Lower lobe of right lung (tissue), 2 donors: ENCODE measurements at places on chromosomes 1 and 21. TPM values are rescaled to one million over a fixed set of nuclear protein-coding genes. Genes with fewer than 3 reads are reported as not detected.

Gene OR2G2
- total RNA-seq, result not detected

Gene FMOD
- total RNA-seq, result 28.9 TPM

Gene RGSL1
- not detected for total RNA-seq

Gene SYT14
- not detected for total RNA-seq

Gene TNFAIP8L2
- total RNA-seq, result 17.8 TPM

DNA sequence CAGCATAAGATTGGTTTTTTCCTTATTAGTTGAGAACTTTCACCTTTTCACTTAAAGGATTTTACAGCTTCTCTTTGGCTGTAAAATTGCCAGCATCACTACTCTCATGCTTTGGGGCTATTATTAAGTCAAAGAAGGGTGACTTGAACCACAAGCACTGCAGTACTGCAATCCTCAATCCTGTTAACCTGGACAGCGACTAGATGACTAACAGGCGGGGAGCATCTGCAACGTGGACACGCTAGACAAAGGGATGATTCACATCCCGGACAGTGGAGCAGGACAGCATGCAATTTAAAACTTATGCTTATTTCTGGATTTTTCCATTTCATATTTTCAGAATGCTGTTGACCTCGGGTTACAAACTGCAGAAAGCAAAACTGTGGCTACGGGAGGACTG lies 8.1 kb downstream of the ARV1 start:
- DNase-seq, result no peak

DNA sequence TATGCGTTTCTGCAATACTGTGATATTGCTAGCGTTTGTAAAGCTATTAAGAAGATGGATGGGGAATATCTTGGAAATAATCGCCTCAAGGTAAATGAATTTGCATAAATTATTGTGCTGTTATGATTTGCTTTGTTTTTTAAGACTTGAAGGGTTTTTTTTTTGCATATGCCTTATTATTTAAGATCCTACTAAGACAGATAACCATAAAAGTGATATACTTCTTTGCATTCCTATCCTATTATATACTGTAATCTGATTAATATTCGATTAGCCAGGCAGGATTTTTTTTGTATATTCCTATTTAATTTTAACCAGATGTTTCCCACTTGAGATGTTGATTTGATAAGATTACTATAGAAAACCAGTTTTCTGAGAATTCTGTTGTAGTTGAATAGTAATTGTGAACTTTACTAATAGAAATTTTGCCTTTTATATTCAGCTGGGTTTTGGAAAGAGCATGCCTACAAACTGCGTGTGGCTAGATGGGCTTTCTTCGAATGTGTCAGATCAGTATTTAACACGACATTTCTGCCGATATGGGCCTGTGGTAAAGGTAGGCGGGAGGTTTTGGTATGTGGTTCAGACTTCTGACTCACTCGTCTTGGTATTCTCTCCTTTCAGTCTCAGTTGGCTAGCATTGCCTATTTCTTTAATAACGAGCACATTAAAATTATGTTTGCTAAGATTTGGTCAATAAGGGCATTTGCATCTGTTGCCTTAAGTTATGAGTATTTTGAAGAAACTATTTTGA lies 56.8 kb downstream of the ZBTB17 start:
- DNase-seq, result no peak

DNA sequence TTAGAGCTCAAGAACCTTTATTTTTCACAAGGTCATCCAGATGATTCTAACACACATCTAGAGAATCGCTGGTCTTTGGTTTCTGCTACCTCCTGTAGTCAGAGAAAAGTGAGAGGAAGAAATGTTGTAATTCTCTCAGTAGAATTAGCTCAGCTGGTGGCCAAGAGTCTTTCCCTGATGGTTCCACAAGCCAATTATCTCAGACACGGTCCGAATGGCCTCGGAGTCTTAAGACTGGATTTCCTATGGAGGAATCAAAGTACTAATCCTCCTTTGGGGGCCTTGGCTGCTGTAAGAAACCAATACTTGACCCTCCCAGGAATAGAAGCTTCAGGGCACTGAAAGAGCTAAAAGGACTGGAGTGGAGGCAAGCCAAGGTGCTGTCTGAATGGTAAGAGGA lies 1.8 kb downstream of the TMEM81 start:
- no peak for DNase-seq

GRCh38 chr1:151221616-151222015 lies 23.3 kb downstream of the PIP5K1A start:
- no peak for DNase-seq

DNA sequence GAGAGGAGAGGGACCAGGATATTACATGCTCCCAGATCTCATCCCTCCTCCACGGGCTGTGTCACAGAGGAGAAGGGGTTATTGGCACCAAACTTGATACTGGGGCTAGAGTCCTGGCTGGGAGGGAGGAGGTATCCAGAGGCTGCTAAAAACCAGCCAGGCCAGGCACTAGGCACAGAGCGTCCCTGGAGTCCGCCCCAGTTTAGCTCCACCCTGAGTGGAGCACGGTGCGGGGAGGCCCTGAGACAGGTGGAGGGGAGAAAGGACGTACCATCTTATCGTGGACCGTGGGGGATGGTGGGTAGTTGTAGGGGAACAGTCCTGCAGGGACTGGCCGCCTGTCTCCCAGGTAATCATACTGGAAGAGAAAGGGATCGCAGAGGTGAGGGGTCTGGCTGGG lies 42.7 kb upstream of the GOLT1A start:
- no peak for DNase-seq

DNA sequence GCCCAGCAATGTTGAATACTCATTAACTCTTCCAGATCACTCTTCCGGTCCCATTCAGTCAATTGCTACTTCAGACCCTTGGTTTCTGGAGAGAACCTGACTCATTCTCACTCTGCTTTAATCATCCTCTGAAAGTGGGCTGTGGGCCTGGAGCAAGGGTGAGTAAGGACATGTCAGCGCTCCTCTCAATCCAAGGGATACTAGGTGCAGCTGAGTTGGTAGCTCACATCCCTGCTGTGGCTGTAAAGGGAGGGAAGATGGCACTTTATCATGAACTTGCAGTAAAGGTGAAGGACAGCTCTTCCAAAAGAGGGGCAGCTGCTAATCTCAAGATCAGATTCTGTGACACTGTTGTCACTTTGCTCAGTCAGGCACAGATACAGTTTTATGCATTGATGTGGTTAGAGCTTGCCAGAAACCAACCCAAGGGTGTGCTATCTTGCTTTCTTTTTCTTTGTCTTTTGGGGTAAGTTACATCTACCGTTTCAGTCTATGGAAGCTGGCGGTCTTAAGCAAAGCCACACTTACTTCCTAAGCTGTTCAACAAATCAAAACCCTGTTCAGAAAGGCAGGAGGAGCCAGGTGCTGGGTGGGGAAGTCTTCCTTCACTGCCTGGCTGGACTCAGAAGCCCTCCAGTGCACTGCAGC lies 26.5 kb upstream of the NTPCR start:
- no peak for DNase-seq
